ENCODE measurements at places on chromosomes 2 and 18. TPM values are rescaled to one million over a fixed set of nuclear protein-coding genes. Genes with fewer than 3 reads are reported as not detected.

The TTC32 gene
- 7.6 TPM for total RNA-seq

The PTRHD1 gene
- total RNA-seq: 36.7 TPM

The UGT1A4 gene
- total RNA-seq: not detected

The EFEMP1 gene
- 2,267 TPM for total RNA-seq

The TGFA gene
- total RNA-seq: 0.38 TPM

The ACVR1C gene
- not detected for total RNA-seq

The GLI2 gene
- 0.38 TPM for total RNA-seq

All from endothelial cell of coronary artery (primary cell).